ENCODE measurements at places on chromosomes 6 and 20.

DNA sequence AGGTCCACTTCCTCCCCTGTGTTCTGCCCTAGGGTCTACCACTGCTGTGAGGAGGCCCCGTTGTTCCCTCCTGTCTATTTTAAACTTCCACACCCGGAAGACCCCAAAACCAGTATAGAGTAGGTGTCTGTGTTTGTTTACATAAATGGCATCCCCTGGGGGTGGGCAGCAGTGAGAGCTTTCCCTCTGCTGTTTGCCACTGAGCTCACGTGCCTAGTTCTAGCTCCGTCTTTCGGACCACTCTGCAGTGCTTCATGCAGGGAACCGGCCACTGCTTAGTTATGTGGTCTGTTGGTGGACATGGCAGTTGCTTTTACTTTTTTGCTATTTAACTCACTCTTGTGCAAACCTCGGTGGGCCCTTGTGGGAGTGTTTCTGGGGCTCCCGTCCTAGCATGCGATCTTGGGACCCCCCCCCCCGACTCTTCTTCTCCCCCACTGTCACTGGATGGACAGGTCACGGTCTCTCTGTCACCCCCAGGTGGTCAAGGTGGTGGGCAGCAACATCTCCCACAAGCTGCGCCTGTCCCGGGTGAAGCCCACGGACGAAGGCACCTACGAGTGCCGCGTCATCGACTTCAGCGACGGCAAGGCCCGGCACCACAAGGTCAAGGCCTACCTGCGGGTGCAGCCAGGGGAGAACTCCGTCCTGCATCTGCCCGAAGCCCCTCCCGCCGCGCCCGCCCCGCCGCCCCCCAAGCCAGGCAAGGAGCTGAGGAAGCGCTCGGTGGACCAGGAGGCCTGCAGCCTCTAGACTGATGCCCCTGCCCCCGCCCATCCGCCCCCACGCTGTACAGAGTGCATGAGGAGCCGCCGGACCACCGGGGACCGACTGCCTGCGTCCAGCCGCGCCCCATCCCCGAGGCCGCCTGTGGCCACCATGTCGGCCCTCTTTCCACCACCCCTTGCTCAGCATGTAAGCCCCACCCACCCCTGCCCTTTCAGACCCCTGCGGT is 40.9 kb downstream of the VSTM2L start:
- DNase-seq, result no peak

DNA sequence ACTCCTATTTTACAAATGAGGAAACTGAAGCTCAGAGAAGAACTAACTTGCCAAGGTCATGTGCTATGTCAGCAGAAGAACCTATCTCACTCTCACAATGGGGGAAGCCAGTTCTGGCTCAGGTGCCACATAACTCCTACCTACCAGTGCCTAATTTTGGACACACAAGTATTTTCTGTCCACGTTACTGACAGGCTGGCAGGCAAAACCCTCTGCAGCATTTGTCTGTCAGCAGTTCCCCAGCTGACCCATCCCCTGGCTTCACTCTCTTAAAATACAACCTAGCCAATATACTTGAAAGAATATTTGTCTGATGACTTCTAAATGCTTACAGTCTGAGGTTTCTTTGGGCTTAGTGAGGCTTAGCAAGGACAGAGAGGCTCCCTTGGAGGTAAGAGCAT is 15.5 kb downstream of the GSS start:
- DNase-seq, result no peak

DNA sequence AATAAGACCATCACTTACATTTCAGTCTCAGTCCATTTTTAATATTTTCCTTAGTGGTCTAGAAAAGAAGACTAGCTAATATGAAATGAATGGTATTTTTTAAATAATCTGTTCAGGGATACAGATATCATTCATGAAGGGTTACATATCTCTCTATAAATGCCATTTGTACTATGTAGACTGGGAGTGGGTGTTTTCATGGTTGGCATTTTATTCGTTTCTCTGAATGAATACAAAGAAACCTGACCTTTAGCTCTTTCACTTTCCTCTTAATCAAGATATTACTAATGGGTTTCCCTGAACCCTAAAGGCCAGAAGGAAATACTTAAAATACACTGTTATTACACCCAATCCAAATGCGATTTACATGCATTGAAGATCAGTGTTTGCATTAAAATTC is 788.9 kb downstream of the TBC1D32 start:
- no peak for DNase-seq

GRCh38 chr6:76840041-76840745 is 623.1 kb downstream of the HTR1B start:
- DNase-seq, result no peak

DNA sequence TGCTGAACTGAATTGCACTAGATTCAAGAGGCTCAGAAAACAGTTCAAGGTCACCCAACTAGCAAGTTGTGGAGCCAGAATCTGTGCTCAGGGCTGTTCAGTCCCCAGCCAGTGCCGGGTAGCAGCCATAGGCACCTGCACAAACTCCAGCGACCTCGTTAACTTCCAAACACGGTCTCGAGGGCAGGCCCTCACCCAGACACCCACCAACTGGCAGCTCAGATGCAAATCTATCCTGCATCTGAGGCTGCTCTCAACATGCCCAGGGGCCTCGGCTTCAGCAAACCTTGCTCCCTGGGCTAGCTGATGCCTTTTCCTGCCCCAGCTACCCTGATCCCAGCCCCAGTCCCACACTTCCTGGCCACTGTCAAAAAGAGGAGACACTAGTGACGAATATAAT is 3.7 kb downstream of the JPH2 start:
- DNase-seq, result no peak

GRCh38 chr20:58875111-58875510 is 22.6 kb downstream of the GNAS start:
- DNase-seq, result no peak

- peak; percentile 28 for DNase-seq
These were observed 117.6 kb downstream of the MRPL14 start for GRCh38 chr6:44009425-44010321.

GRCh38 chr20:50844430-50845100 is 49.7 kb downstream of the BCAS4 start:
- no peak for DNase-seq

GRCh38 chr20:48813930-48814546 is 13.8 kb downstream of the PREX1 start:
- no peak for DNase-seq

DNA sequence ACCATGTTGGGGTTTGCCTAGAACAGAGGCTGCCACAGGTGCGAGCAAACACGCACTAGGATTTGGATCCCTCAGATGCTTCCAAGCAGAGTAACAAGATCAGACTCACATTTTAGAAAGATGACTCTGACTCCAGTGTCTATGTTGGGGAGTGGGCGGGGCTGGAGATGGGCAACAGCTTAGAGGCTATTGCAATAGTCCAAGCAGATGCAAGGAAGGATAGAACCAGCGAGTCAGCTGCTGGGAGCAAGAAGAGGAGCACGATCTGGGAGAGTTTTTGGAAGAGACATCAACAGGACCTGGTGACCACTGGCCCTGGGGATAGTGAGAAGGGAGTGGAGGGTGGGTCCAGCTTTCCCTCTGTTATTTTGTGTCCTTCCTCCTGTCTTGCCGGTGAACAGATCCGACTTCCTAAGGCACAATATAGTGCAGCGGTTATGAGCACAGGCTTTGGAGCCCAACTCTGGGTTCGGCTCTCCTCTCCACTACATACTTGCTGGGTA is 52.7 kb downstream of the FGD2 start:
- no peak for DNase-seq

DNA sequence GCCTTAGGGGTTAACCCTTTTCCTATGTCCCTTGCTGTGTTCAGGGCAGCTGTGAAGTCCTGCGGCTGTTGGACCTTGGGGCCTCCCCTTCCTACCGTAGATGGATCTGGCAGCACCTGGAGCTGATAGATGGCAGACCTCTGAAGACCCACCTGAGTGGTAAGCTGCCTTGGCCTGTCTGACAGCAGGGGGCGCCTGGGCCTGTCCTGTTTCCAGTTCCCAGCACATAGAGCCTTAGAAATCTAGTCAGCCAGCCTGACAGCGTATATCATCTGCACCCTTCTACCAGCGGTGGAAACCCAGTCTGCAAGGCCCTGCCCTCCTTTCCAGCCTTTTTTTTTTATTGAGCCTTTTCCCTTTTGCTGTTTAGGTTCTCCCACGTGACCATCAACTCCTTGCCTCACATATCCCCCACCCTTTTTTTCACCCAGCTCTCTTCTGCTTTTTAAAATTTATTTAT is 26.6 kb downstream of the CNBD2 start:
- DNase-seq, result peak; percentile 73

DNA sequence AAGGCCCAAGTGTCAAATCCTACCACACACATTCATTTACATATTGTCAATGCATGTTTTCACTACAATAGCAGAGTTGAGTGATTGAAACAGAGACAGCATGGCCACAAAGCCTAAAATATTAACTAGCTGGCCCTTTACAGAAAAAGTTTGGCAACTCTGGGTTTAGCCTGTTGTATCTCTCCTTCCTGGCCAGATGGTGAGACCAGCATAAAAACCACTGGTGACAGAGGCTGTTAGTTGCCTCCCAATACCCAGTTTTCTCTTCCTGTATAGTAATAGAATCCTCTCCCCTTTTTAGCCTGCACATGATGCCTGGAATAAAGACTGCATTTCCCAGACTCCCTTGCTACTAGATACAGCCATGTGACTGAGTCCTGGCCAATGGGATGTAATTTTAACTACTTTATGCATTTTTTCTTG is 100.0 kb upstream of the TAB2 start:
- no peak for DNase-seq

DNA sequence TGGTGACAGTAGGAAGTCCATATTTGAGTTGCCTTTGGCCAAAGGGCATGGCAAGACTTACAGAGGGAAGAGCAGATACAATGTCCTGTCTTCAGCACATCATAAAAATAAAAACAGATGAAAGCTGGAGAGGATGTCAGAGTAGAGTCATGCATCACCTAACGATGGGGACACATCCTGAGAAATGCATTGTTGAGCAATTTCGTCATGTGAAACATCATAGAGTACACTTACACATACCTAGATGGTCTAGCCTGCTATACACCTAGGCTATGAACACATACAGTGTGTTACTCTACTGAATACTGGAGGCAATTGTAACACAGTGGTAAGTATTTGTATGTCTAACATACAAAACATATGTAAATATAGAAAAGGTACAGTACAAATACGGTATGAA is 75.6 kb downstream of the VEGFA start:
- DNase-seq, result no peak

DNA sequence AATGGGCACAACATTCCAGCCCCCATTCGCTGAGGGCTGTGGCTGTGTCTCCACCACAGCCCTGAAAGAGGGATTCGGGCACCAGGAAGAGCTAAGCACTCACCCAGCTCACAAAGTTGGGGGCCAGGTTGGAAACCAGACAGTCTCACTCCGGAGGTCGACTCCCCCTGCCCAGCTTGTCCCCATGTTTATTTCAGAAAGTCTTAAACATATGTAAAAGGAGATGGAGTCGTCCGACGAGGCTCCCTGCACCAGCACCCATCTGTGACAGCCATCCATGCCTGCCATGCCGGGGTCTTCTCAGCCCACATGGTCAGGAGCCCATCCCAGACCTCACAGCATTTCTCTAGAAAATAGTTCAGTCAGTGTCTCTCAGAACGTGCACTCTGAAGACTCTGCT is 63.6 kb upstream of the STX16 start:
- DNase-seq, result no peak

GRCh38 chr6:134936931-134937330 is 13.0 kb downstream of the ALDH8A1 start:
- no peak for DNase-seq

- DNase-seq, result no peak
These were observed 112.0 kb upstream of the BEND6 start for GRCh38 chr6:56842686-56843475.

DNA sequence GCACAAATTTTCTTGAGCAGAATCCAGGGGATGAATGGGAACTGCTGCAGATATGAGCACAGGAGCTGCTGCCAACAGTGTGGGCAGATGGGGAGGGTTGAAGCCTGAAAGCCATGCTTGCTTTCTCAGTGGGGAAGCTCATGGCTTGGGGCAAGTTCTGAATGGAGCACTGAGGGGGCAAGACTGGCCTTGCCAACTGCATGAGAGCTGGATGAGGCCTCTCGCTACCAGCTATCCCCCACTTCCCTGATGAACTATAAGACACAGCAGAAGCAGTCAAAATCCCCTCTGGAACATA is 28.3 kb downstream of the TREM1 start:
- no peak for DNase-seq

- no peak for DNase-seq
These were observed 800 bp downstream of the RWDD2A start for GRCh38 chr6:83193747-83194566.

GRCh38 chr6:112337209-112337638 is 9.9 kb upstream of the RFPL4B start:
- peak; percentile 67 for DNase-seq

- no peak for DNase-seq
These were observed 25.2 kb upstream of the GTSF1L start for GRCh38 chr20:43752051-43752360.

DNA sequence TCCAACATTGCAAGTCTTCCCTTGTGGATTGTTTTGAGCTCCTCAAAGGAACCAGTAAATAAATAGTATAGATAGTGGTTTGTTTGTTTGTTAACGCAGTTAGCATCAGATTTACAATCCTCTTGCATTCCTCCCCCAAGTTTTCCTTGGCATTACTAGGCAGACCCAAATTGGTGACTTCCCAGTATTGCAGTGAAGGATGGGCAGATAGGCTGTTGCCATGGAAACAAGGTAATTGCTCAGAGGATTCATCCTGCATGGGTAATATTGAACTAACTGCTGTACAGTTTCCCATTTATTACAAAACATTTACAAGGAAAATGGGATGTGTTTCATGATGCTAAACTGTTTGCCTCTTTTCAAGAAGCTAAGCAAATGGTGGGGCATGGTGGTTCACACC is 477.2 kb downstream of the EPM2A start:
- DNase-seq, result no peak

DNA sequence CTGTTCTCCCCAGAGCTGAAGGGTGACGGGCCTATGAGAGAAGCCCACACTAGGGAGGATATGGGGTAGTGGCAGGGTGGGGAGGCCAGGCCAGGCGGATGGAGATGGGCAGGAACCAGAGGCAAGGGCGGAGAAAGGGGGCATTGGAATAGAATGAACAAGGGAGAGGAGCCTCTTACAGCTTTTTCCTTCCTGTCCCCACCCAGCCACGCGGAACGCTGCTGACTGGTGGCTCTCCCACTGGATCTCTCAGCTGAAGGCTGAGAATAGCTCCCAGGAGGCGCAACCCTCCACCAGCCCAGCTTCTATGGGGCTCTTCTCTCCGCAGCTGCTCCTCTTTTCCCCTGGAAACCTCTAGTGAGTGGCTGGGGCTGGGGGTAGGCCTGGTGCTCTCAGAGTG is 10.8 kb downstream of the DLK2 start:
- DNase-seq, result no peak

All from NCI-H2029 (cell line).